ENCODE measurements at places on chromosomes 3 and 15.

- no peaks in the 10 kb centered on the region for H3K36me3 ChIP-seq
- peak overlapping the region; percentile 51 for H3K27ac ChIP-seq
- H3K27me3 ChIP-seq: no peaks in the 10 kb centered on the region
- peak overlapping the region; percentile 67 for H3K4me3 ChIP-seq
- DNase-seq: no peak
Measured at GRCh38 chr15:22786868-22787698, 639 bp downstream of the NIPA1 start.

DNA sequence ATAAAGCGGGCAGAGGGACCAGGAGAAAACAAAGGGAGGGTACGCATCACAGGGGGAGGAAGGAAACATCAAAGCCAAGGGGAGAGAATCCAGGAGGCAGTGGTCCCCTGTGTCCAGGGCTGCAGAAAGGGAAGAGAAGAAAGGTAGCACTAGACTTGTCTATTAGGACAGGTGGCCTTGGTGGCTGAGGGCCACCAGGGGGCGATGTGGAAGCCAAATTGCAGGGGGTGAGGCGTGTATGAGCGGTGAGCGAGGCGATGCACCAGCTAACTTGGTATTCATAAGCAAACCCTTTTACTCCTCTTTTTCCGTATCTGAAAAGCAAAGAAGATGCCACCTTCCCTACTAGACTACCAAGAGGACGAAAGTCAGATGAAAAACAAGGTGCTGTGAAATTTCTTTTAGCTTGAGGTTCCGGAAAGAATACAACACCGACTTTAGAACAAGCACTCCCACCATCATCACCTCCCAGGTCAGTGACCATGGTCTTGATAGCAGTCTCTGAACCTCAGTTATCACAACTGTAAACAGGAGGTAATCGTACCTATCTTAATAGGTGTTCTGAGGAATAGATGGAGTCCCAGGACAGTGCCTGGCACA lies 654.4 kb upstream of the ADAMTS9 start:
- H3K36me3 ChIP-seq: no peaks in the 10 kb centered on the region
- H3K27ac ChIP-seq: no peak overlapping the region
- H3K27me3 ChIP-seq: no peaks in the 10 kb centered on the region
- no peak overlapping the region for H3K4me3 ChIP-seq
- H3K4me1 ChIP-seq: no peaks in the 10 kb centered on the region

DNA sequence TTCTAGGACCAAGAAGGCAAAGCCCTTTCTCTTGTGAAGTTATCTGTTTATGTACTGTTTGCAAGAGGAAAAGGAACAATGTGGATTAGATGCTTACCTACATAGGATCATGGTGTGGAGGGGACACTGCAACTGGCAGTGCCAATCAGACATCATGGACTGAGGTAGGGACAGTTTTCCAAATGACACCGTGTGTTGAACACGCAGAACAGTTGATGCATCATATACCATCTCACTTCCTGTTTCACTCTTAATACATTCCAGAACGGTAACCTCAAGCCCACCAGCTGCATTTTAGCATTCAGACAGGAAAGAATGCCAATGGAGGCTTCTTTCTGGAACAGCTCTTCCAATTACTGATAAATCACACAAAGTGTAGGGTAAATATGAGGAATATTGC lies 397.7 kb upstream of the LMCD1 start:
- no peak overlapping the region for H3K4me3 ChIP-seq
- no peaks in the 10 kb centered on the region for H3K27me3 ChIP-seq
- no peaks in the 10 kb centered on the region for H3K4me1 ChIP-seq
- DNase-seq: no peak
- H3K36me3 ChIP-seq: no peaks in the 10 kb centered on the region

DNA sequence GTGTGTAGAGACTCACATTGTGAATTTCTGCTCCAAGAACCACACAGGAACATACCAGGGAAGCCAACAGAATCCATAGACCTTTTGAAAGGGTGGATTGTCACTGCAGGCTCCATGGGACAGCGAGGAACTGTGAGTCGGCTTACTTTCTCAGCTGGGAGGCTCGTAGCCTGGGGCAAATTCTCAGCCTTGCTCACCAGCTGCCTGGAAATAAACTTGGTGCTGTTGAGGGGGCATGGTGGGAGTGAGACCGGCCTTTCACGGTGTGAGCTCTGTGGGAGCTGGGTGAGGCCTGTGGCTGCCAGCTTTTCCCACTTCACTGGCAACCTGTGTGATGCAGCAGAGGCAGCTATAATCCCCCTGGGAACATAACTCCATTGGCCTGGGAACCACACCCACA lies 146.6 kb upstream of the P2RY1 start:
- no peaks in the 10 kb centered on the region for H3K27me3 ChIP-seq
- no peaks in the 10 kb centered on the region for H3K4me1 ChIP-seq
- DNase-seq: no peak
- no peaks in the 10 kb centered on the region for H3K36me3 ChIP-seq
- H3K27ac ChIP-seq: no peak overlapping the region
- H3K4me3 ChIP-seq: no peak overlapping the region

- H3K27ac ChIP-seq: no peak overlapping the region
- no peak for DNase-seq
- no peak overlapping the region for H3K4me3 ChIP-seq
- no peaks in the 10 kb centered on the region for H3K27me3 ChIP-seq
- no peaks in the 10 kb centered on the region for H3K4me1 ChIP-seq
Measured at GRCh38 chr3:39750712-39751111, 58.7 kb upstream of the MYRIP start.

- no peaks in the 10 kb centered on the region for H3K36me3 ChIP-seq
- H3K4me3 ChIP-seq: no peak overlapping the region
- H3K27me3 ChIP-seq: no peaks in the 10 kb centered on the region
- DNase-seq: no peak
- H3K27ac ChIP-seq: no peak overlapping the region
Measured at GRCh38 chr3:109803274-109803673, 465.9 kb upstream of the DPPA4 start.

DNA sequence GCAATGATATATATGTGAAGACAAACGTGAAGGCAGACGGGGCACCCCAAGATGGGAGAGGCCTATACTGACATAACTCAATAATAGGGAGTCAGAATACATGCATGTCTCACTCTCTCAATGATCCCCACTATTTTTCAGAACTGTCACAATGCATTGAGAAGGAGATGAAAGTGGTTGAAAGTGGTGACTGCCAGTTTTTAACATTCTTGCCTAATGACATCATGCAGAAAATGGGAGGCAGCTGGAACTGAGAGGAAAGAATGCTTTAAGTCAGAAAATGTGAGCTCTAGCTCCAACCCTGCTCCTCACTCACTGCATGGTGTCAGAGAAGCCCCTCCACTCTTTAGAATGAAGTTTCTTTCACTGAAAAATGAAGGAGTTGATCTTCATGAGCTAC lies 55.3 kb upstream of the P2RY1 start:
- H3K27ac ChIP-seq: no peak overlapping the region
- H3K4me3 ChIP-seq: no peak overlapping the region
- H3K36me3 ChIP-seq: no peaks in the 10 kb centered on the region
- no peaks in the 10 kb centered on the region for H3K27me3 ChIP-seq
- no peak for DNase-seq
- H3K4me1 ChIP-seq: no peaks in the 10 kb centered on the region
